DMS53 (cell line): ENCODE measurements at places on chromosomes 16 and 17.

GRCh38 chr17:3827124-3827773 lies 18.8 kb downstream of the NCBP3 start:
- DNase-seq = peak; percentile 79

DNA sequence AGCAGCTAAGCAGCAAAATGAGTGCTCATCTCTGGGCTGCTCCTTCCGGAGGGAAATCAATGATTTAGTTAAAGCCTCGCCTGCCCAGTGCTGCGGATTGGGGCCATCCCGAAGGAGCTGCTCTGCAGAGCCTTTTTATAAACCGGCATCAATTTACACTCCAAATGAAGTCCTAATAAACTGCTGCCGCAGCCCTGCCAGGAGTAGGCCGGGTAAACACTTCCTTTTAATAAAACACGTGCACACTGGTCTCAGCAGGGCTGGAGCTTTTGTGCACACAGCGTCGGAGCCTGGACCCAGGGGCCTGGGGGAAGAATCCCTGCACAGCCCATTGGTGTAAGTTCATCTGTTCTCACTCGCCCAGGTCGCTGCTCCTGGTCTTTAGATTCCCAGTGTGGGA lies 79.6 kb upstream of the HS3ST2 start:
- no peak for DNase-seq

GRCh38 chr17:17523731-17524490 lies 27.7 kb upstream of the RASD1 start:
- DNase-seq = no peak

DNA sequence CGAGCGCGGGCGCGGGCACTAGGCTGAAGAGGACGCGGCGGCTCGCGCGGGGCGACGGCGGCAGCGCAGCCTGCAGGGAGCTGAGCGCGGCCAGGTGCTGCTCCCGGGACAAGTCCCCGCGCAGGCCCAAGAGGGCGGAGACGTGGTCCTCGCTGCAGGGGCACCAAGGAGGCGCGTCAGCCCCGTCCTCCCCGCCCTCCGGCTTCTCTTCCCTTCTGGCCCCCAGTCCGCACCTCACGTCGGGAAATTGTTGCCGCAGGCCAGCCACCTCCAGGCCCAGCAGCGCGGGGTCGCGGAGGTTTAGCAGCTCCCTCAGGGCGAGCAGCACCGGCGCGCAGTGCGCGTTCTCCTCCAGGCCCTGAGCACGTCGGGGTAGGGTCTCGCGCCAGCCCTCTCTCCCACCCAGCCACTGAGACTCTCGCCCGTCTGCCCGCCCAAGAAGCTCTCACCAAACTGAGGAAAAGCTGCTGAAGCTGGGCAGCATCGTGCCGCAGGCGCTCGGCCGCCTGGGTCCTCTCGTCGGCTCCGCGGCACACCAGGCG lies 761 bp upstream of the MATCAP1 start:
- peak; percentile 84 for DNase-seq

DNA sequence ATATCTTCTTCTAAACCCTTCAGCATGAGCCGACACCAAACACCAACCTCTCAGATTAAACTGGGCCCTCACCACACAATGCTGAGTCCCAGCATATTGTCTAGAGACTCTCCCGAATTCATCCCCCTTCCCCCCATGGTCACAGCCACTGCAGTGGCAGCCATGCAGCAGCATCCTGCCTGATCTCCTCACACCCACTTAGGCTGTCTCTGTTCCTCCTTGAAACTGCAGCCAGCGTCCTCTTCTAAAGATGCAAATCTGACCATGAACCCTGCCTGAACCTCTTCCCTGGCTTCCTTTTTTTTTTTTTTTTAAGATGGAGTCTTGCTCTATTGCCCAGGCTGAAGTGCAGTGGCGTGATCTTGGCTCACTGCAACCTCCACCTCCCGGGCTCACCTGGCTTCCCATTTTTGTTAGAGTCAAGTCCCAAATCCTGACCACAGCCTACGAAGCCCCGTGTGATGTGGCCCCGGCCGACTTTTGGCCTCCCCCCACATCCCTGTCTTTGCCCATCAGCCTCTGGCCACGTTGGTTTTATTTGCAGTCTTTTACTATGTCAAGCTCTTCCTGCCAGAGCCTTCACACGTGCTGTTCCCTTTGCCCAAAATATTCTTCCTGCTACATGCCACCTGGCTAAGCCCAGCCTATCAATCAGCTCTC lies 2.8 kb downstream of the FA2H start:
- no peak for DNase-seq

GRCh38 chr16:86430814-86431213 lies 79.5 kb upstream of the FOXF1 start:
- DNase-seq = no peak

DNA sequence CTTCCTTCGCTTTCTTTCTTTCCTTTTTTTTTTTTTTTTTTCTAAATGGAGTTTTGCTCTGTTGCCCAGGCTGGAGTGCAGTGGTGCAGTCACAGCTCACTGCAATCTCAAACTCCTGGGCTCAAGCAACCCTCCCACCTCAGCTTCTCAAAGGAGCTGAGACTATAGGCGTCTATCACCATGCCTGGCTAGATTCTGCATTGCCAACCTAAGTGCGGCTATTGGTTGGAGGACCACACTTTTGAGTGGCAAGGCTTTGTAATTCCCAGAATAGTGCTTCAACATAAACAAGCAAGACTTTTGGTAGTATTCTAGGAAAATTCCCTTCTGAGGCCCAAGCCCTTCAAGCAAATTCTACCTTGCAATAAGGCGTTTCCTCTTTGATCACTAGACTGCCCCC lies 107.8 kb downstream of the YPEL2 start:
- no peak for DNase-seq

GRCh38 chr16:88298833-88299745 lies 83.7 kb upstream of the ZNF469 start:
- no peak for DNase-seq

DNA sequence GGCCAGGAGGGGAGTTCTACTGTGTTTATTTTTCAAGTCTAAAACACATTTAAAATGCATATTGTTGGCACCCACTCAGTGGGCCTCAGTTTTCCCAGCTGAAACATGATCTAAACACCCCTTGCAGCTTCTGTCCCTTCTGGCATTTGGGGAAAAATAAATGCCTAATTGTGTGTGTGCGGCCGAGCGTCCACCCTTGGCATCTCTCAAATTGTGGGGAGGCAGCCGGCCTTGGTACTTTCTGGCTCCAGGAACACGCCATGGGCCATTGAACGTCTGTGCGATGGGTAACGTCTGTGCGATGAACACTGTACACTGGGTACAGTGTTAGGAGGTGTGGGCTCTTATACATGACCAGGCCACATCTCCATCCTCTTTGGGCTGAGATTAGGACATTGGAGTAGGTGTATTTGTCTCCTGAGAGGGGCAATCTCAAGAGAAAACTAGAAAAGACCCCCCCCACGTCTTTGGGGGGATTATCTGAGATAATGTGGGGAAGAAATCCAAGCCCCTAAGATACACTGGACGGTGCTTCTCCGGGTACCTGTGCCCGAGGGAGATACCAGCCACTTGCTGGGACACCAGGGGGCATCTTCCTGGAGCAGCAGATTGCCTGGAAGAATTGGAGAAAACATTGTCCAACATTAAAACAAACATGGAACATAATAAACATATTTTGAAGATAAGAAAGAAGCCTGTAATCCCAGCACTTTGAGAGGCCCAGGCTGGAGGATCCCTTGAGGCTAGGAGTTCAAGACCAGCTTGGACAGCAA lies 54.9 kb downstream of the RAB11FIP4 start:
- DNase-seq = peak; percentile 6

- no peak for DNase-seq
These were observed 56.1 kb upstream of the TBX2 start for GRCh38 chr17:61343576-61343975.

DNA sequence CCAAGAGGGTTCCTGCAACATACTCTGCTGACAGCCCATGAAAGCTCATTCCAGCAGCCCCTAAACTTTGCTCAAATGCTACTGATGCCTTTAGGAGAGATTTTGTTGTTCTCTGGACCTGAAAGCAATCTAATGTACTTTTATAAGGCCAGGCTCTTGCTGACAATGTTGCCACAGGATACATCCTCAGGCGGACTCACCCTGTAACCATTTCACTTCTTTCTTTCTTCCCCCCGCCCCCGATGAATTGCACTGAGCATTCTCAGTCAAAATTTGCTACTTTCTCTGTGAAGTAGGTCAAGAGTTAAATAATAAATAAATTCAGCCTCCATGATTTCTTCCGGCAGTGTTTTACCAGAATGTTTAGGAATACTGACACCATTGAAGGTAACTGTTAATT lies 1.5 kb downstream of the GAS7 start:
- no peak for DNase-seq

GRCh38 chr17:3810019-3810418 lies 9.0 kb upstream of the ITGAE start:
- DNase-seq = no peak

DNA sequence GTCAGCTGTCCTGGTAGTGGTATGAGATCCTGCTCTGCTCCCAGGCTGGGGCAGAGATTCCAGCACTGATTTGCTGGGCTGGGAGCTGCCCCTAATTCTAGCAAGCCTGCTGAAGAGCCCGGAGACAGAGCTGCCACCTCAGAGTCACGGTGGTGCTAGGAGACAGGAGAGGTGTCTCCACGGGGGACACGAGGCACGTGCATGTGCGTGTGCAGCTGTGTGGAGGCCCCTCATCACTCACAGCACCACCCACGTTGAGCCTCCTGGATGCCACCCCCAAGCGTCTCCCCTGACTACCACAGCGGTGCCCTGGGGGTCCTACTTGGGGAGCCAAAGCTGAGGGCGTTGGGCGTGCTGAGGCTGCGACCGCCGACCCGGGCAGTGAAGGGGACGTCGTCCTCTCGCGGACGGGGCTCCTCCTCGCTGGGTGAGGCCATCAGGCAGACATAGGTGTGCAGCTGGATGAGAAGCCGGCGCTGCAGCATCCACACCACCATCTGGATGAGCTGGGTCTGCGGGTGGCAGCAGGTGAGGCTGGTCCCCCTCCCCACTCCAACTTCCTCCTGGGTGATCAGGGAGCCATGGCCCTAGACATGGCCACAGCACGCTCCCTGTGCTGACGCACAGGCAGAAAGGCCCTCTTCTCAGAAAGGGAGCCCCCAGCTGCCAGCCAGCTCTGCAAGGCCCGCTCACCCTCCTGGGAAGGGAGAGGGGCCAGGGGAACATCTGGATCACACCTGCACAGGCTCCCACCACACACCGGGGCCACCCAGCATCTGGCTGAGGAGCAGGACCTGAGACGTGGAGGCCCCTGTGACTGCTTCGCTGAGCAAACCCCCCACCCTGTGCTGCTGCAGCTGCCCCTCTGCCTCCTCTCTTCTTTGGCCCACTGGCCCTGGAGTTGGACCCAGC lies 11.6 kb downstream of the MPG start:
- DNase-seq = no peak

DNA sequence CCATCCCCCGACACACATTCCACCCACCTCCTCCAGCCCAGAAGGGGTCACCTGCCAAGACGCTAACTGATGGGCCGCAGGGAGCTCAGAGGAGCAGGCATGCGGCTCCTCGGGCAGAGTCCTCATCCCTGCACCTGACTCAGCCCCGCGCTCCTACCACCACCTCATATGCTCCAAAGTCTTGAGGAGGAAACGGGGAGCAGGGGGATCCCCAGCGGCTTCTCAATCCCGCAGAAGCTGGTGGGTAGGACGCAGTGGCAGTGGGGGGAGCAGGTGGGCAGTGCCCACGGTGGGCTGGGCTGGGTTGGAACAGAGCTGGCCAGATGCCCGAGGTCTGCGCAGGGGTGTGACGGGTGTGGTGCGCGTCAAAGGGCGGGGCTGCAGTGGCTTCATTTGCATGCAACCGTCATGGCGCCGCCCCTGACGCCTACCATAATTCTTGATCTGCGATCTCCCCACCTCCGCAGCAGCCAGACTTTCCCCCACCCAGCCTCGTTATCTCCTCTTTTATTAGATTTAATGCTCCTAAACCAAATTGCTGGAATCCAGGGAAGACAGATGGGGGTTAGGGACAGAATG lies 39.0 kb upstream of the EMP2 start:
- peak; percentile 55 for DNase-seq

DNA sequence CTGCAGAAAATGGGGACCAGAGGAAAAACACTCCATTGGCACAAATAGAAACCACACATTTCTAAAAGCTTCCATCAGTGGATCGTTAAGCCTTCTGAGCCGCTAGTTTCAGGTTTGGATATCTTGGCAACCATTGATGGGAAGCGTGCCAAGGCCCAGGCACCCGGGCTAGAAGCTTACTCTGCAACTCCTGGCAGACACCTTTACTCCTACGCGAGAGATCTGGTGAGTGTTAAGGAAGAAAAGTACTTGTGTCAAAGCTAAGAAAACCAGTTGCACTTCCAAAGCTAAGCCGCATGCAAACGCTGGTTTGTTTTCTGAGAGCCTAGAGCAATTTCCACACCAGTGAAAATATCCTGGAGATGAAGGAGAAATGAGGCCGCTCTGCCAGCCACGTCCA lies 472.4 kb downstream of the PMP22 start:
- DNase-seq = no peak

- no peak for DNase-seq
These were observed 69.0 kb upstream of the BCAR1 start for GRCh38 chr16:75320435-75320834.

DNA sequence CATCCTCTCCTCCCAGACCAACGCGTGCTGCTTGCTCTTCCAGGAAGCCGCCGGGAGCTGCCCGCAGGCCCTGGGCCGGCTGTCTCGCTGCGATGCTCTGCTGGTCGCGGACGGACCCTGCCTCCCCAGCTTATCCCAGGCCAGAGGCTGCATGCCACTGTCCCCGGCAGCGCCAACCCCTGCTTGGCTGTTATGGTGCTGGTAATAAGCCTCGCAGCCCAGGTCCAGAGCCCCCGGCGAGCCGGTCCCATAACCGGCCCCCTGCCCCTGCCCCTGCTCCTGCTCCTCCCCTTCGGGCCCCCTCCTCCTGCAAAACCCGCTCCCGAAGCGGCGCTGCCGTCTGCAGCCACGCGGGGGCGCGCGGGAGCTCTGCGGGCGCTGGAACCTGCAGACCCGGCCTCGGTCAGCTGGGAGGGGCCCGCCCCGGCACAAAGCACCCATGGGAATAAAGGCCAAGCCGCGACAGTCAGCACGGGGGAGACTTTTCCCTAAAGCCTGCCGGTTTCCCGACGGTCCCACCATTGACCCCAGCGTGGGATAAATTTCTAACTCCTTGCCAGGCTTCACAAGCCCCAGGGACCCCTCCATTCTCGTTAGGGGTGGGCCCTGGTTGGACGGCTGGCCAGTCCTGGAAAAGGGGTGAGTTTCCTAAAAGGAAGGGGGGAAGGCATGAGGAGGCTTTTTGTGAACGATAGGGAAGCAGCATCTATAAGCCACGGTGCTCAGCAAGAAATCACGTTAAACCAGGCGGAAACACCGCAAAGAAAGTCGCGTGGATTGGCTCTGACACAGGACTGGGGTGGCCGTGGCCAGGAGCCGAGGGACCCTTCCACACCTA lies 11.2 kb downstream of the ENPP7 start:
- DNase-seq = peak; percentile 73

GRCh38 chr17:7947651-7948050 lies 15.6 kb downstream of the CNTROB start:
- DNase-seq = no peak

- peak; percentile 20 for DNase-seq
These were observed 641 bp downstream of the KRTAP9-1 start for GRCh38 chr17:41190328-41190727.

- no peak for DNase-seq
These were observed 221.8 kb upstream of the IRX3 start for GRCh38 chr16:54508351-54508750.

- DNase-seq = no peak
These were observed 314 bp upstream of the ITGA2B start for GRCh38 chr17:44389723-44390202.
